Stimulated activated CD4-positive, alpha-beta T cell treated with anti-CD3 and anti-CD28 coated beads, Interleukin-2, amount 100 ng/mL, for 24 hours (primary cell): ENCODE measurements at places on chromosomes 2 and 18.

GRCh38 chr2:148896136-148896535 lies 21.1 kb downstream of the KIF5C start:
- no peak for DNase-seq

- DNase-seq: no peak
These were observed 32.0 kb downstream of the CDH19 start for GRCh38 chr18:66571845-66572244.

GRCh38 chr2:10161961-10162441 lies 39.5 kb downstream of the RRM2 start:
- no peak for DNase-seq

GRCh38 chr18:29160170-29160569 lies 983.2 kb upstream of the CDH2 start:
- no peak for DNase-seq

DNA sequence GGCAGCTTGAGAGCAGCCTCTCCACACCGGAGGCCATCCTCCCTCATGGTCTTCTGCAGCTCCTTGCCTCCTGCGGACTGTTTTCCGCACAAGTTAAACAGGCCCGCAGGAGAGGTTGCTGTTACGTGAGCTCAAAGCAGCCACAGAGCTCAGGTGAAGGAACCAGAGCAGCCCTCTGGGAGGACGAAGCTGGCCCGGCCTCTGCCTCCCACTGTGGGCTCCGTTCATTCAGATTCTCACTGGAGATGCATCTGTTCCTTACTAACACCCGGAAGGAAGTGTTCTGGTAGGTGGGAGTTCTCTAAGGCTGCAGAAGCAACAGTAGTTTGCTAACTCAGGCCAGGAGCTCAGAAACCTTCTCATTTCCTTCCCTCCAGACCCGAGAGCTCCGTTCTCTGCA lies 10.9 kb downstream of the DIPK1C start:
- no peak for DNase-seq

- DNase-seq: peak; percentile 48
These were observed 433 bp downstream of the SH3RF3 start for GRCh38 chr2:109129356-109129920.

DNA sequence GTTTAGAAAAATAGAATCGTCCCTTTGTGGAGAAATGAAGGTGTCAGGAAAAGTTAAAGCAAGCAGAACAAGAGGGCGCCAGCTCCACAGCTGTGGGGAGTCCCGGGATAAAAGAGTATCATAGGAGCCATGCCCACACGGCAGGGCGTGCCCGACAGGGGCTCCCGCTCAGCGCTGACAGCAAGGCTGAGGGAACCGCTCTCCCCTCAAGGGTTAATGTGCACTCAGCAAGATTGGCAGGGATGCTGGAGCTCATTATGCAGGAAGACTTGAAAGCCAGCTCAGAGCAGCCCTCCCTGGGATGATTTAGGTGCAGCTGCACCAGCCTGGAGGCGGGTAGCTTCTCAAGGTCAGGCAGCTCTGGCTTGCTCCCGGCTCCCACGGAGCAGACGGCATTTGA lies 500.2 kb downstream of the EIPR1 start:
- no peak for DNase-seq

GRCh38 chr2:202172439-202173211 lies 65.8 kb downstream of the SUMO1 start:
- peak; percentile 41 for DNase-seq

DNA sequence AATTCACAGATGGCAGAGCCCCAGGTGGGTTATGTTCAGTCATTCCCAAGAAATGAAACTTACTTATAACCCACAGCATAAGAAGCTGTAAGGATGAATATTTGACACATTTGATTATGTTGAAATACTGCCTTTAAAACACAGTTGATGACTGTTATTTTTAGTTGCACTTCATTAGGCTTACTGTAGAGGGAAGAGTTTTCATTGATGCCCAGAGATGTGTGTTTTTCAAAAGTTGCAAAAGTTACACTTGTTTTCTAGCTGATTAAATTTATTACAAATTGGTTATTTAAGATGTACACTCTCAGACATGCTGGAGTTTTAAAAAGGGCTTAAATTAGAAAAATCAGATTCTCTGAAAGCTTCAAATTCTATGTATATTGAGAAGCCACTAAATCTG lies 506.1 kb downstream of the PARD3B start:
- no peak for DNase-seq

DNA sequence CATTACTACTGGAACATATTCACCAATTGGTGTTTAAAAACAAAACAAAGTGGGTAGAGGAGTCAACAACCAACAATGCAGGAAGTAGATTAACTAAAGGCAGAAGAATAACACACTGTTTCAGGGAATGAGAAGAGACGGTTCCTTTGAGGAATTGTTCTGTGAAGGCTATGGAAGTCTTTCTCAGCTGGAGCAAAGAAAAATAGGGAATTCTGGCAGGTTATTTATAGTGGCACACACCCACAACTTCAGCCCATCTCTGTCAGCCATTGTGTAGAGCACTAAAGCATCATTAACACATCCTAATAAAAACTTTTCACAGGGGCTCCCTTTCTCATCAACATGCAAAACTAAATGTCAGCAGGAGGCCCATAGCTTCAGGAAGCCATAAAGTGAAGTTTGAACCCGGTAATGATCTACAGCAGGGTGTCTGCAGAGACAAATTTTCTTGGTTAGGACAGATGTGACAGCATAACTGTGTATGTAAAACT lies 113.6 kb downstream of the CDH2 start:
- DNase-seq: no peak

- no peak for DNase-seq
These were observed 38.1 kb upstream of the SCLY start for GRCh38 chr2:238022594-238023157.

GRCh38 chr18:49778826-49779465 lies 34.4 kb downstream of the ACAA2 start:
- no peak for DNase-seq

DNA sequence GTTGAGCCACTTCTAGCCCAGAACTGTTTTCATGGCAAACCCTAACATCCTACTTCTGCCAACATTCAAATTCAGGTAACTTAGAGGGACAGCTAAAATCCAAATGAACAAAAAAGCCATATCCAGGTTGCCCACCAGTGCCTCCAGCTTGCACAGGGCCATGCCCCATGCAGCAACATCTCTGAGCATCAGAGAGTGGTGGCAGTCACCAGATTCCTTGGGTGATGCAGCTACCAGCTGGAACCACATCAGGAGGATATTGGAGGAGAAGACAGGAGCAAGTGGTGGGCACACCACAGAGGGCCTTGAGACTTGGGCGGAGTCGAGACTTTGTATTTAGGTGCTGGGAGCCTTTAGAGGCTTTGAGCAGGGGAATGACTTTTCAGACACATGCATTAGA lies 50.5 kb downstream of the SDC1 start:
- no peak for DNase-seq

- no peak for DNase-seq
These were observed 275.2 kb downstream of the IRS1 start for GRCh38 chr2:226524381-226524843.

DNA sequence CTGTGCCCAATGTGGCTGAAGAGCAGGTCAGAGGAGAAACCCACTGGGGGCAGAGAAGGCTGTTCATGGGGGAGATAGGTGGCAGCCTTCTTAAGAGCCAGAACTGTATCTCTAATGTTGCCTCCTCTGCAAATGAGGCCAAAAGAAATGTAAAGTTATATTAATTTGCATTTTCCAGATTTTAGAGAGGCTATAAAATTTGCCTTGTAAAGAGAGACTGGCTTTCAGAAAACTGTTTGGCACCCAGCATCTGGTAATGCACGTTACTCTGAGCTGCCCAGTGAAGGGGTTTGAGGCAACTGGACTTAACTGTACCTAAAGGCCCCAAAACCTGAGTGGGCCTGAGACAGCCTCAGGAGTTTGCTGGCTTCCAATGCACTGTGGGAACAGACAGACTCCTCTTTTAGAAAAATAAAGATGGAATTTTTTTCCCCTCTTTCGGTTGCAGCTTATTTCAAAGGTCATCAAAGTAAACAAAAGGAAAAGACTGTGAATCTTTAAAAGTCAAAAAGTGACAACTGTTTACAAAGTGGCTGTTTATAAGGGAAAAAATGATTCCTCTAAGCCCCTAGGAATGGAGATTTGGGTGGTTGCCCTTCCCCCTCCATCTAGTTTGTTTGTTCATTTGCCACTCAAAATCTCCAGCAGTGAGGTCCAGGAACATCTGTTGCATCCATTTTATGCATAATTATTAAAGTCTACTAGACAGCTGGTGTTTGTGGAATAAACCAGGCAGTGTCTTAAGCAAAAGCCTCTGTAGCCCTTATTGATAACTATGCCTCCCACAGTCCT lies 132.2 kb upstream of the ZFP36L2 start:
- DNase-seq: no peak

DNA sequence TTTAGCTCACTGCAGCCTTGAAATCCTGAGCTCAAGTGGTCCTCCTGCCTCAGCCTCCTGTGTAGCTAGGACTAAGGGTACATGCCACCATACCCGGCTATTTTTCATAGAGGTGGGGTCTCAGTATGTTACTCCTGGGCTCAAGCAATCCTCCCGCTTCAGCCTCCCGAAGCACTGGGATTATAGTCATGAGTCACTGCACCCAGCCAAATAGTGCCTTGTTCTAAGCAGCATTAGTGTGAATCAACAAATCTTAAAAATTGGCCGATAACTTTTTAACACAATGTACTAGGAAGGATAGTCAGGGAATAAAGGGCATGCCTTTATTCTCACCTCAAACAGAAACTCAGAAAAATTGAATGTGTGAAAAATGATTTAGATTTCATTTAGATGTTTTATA lies 51.6 kb downstream of the XRCC5 start:
- DNase-seq: no peak

GRCh38 chr2:235763816-235764215 lies 270.0 kb downstream of the AGAP1 start:
- DNase-seq: no peak

DNA sequence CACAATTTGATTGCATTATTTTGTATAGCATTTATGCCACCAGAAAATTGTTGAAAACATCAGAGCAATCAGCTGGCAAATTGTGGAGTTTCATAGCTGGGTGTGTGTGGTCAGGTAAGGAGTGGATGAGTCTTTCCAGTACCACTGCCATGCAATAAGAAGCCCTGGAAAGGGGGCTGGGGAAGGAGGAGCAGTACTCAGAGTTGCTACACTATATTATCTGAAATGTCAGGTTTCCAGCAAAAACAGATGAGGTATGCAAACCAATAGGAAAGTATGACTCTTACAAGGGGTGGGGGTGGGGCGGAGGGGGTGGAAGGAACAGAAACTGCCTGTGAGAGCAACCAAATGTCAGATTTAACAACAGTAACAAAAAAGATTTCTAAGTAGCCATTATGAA lies 112.2 kb downstream of the SOS1 start:
- no peak for DNase-seq

DNA sequence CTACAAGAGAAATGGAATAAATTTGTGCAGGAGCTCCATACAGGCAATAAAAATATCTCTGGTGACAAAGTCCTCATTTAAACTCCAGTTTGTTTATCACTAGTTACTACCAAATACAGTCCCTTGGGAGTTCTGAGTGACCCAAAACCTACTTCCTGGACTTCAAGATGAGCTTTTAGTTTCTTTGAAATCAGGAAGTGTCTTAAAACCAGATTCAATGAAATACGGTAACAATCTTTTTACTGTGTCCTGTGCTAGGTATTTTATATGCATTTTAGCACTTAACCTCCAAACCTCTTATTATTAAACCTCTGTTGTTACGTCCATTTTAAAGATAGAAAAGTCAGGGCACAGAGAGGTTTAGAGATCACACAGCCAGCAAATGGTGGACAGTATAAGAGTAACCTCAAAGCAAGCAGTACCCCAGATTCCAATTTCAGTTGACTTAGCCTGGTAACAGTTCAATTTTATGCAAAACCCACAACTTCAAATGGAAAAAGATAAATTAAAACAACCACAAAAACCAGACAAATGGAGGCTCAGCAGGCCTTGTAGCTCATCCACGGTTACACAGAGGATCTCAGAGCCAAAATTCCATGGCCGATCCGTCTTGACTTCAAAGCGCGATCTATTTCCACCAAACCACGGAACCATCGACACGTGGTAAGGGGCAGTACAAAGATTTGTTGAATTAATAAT lies 1.3 kb upstream of the KCMF1 start:
- DNase-seq: peak; percentile 18

DNA sequence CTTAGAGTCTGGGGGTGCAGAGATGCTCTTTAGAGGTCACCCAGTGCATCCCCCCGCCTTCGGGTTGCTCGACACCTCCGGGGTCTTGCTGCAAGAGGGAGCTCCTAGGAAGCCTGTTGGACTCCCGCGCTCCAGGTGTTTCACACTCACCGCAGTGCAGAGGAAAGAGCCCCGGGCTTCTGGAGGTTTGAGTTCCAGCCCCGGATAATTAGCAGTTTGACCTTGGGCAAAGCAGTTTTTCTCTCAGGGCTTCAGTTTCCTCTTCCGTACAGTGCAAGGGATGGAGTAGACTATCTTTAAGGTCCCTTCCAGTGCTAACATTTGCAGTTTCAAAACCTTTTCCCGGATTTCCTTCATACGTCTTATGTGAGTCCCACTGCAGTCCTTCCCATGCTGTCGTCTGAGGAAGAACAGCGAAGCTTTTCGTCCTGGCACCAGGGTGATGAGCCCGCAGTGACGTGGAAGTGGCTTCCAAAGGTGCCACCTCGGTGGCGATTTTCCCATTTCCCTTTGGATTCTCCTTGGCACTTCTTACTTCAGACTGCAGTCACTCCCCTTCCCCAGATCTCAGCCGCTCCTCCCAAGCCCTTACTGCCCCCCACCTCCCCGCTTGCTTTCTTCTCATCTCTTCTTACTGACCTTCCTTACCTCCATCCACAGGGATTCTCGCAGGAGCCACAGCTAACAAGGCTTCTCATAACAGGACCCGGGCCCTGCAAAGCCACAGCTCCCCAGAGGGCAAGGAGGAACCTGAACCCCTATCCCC lies 585 bp downstream of the PNKD start:
- no peak for DNase-seq

DNA sequence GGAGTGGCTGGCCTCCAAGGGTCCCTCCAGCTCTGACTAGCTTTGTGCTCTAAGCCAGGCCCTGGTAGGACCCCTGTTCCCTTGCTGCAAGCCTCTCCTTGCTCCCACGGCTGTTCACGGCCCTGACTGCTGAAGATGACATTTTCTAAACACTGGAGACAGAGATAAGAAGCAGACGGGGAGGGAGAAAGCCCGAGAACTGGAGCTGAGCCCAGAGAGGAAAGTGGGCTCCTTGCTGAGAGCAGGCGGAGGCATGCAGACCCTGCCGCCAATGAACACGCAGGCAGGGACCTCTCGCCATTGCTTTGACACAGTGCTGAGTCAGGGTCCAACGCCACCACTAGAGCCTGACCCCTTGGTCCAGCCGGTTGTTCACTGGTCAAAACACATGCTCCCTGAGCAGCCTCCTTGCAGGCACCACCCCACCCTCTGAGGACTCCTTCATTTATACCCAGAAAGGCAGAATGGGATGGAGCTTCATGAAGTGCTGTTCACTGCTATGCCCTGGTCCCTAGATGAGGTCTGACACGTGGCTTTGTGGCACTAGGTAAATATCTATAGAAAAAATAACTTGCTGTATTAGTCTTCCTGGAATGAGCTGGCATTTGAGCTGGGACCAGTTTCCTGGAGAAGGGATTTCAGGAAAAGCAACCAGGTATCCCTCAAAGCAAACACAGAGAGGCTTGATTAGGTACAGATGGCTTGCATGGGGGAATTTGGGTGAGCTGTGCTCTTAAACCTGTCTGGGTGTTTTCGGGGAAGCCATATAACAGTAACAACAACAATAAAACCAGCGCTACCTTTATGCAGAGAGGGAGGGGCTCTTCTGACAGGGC lies 65.7 kb downstream of the MCFD2 start:
- no peak for DNase-seq
